GM12892 (cell line): ENCODE measurements at places on chromosomes 7 and 10.
A peak's percentile ranks its signal among the peaks of the same experiment; 100 is the strongest.

- no peak for DNase-seq
Observed at GRCh38 chr7:129832282-129832681, 120.5 kb downstream of the UBE2H start.

GRCh38 chr10:48399551-48399950, 93.1 kb downstream of the MAPK8 start:
- no peak for DNase-seq

GRCh38 chr7:84025332-84025927, 169.2 kb downstream of the SEMA3A start:
- no peak for DNase-seq

- DNase-seq, result no peak
Observed at GRCh38 chr7:15402436-15403136, 159.2 kb downstream of the AGMO start.

- no peak for DNase-seq
Observed at GRCh38 chr10:61408105-61408504, 45.1 kb downstream of the TMEM26 start.

DNA sequence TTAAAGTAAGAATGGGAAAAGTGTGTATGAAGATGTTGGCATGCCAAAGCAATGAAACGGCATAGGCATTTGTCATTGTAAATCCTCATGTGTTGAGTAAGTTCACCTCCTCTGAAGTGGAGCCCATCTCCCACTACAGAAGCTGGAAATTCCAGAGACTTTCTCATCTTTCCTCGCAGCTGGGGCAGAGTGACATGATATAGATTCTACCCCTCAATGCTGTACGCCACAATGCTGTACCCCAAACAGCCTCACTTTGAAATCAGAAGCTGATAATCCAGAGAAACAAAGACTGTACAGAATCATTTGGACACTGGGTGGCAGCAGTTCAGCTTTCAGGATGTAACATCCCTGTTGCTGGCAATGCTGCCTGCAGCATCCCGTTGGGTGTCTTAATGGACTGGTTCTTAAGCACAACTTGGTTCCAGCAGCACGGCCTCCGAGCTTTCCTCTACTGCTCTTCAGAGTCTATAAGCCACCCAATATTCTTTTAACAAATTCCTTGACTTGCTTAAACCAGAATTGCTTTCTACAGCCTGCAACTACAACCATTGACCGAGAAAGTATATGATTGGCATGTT, 18.8 kb downstream of the ZC3HAV1L start:
- DNase-seq, result peak; percentile 47

DNA sequence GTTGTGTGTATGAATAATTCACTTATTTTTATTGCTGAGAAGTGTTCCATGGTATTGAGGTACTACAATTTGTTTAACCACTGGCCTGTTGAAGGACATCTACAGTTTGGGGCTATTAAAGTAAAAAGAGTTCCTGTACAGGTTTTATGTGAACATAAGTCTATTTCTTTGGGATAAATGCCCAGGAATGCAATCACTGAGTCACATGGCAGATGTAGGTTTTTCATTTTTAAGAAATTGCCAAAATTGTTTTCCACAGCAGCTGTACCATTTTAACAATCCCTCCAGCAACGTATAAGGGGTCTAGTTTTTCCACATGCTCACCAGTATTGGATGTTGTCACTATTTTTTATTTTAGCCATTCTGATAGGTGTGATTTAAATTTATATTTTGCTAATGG, 243.9 kb downstream of the TNS3 start:
- no peak for DNase-seq

DNA sequence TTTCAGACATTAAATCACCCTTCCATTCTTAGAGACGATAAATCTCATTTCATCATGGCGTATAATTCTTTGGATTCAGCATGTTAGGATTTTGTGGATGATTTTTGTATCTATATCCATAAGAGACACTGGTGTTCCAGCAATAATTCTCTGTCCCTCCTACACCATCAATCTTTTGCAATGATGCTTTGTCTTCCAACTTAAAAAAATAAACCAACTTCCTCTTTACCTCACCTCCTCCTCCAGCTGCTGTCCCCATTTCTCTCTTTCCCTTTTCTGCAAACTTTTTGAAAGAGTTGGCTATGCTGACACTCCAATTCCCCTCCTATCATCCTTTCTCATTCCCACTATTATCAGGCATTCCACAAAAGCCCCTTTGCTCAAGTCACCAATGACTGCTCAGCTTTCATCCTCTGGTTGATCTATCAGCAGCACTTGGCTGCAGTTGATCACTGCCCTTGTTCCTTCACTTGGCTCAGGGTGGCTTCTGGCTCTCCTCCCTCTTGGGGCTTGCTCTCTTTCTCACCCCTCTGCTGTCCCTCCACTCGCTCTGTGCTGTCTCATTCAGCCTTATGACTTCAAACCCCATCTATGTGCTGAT, 130.0 kb downstream of the ARHGAP22 start:
- DNase-seq, result no peak

- no peak for DNase-seq
Observed at GRCh38 chr7:117810642-117811512, 62.4 kb downstream of the CTTNBP2 start.
